ENCODE measurements at places on chromosomes 7 and 10.
A peak's percentile ranks its signal among the peaks of the same experiment; 100 is the strongest.

DNA sequence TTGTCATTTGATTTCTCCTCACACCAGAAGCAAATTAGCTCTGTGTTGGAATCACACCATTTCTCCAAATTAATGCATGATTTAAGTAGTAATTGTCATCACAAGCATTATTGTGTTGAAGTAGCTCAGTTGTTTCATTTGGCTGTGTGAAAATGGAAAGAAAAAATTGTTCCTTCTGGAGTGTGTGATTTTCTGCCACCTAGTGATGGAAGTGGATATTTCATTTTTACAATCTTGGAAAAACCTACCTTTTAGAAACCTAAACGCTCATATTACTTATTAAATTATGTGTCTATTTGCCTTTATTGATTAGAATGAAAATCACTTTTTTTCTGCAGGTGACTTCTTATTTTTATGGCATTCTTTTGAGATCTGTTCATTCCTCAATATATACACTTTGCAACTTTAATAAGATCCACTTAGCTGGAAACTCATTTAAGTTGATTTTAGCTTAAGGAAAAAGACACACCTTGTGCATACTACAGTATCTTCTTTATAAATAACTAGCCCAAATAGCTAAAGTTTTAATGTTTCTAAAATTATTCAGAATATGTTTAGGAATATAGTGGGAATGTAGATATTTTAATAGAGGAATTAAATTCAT, 50.0 kb downstream of the SRI start:
- no peak for DNase-seq

- DNase-seq = no peak
Measured at GRCh38 chr7:114439581-114439980, 25.0 kb downstream of the FOXP2 start.

GRCh38 chr7:27181795-27182275, 3.2 kb downstream of the HOXA11 start:
- DNase-seq = peak; percentile 30

DNA sequence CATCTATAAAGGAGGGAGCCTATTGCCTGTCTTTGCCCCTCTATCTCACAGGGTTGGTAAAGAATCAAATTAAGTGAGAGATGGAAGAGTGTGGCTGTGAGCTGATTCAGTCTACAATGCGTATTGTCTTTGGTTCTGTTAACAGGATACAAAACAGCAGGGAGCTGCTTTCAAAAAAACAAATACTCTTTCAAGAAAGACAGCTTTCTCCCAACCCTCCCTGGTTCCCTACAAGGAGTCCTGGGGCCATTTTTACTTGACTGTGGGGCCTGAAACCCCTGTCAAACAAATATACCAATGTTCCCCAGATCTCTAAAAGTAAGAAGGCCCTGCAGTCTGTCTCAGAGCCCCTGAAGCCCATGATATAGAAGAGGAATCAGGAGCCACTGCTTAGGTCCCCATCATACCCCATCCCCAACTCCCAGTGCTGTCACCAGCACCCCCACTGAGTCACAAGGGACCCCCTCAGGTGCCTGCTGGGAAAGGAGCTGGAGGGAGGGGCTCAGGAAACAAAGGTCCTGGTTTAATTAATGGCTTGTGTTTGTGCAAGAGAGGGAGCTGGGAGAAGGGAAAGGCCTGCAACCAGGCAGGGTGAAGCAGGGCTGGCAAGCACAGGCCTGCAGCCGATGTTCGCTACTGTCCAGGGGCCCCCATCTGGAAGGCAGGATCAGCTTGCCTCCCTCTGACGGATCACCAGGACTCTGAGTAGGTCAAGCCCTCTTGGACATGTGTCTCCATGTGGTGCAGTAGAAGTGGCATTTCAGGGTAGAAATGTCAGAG, 182.0 kb upstream of the GHITM start:
- no peak for DNase-seq

GRCh38 chr10:124305131-124305530, 113.6 kb downstream of the OAT start:
- DNase-seq = no peak

DNA sequence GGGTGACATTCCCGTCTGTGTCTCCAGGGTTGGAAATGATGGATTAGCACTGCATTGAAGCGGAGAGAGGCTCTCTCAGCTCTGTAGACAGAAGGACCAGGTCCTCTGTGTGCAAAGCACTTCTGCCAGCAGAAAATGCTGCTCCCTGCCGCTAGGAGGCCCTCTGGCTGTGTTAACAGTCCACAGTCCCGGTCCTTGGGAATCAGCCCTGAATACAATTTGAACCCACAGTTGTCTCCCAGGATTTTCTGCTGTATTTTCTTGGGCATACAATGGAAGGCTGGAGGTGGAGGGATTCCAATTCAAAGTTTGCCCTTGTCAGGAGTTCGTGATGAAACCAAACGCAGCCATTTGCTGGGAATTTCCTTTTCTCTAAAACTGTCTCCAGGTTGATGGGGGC, 205.2 kb downstream of the GLRX3 start:
- DNase-seq = no peak

GRCh38 chr7:51226063-51226755, 90.4 kb downstream of the COBL start:
- no peak for DNase-seq

DNA sequence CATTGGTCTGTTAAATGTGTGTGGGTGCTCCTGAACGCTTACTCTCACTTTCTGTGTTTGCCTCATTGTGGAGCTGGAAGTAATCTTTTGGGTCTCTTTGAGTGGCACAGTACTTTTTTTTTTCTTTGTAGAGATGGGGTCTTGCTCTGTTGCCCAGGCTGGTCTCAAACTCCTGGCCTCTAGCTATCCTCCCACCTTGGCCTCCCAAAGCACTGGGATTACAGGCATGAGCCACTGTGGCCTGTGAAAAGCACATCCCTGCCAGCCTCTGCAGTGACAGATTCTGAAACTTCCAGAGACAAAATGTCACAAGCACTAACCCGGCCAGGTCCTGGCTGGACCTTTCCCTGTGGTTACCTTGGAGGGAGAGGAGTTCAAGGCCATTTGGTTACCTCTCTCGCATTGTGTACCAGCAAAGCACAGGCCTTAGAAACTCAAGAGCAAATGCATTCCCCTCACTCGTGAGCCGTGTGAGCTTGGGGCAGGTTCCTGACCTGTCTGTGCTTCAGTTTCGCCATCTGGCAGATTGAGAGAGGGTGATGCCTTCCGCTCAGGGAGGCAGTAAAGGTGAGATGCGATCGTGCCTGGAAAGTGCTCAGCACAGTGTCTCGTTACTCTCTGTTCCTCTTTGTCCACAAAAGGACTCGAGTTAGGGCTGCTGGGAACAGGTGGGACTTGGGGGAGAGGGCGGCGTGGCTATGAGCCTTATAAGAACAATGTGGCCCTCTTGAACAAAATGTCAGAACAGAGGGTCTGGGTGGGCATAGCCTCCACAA, 72.6 kb upstream of the SEPHS1 start:
- DNase-seq = no peak

DNA sequence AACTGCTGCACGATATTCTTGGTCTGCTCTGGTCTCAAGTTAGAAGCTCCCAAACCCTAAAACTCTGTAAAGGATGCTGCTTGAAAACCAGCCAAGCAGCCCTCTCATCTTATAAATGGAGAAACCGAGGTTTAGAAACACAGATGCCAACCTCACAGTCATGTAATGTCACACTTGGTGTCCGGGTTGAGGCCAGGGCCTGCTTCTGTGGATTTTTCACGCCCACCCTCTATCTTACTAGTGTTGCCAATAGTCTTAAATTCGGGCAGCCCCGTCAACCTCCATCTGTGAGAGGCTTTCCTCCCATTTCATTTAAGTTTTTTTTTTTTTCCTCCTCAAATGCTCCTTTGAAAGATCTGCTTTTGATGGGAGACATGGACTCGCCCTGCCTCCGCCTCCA, 28.9 kb downstream of the PLPP4 start:
- no peak for DNase-seq

DNA sequence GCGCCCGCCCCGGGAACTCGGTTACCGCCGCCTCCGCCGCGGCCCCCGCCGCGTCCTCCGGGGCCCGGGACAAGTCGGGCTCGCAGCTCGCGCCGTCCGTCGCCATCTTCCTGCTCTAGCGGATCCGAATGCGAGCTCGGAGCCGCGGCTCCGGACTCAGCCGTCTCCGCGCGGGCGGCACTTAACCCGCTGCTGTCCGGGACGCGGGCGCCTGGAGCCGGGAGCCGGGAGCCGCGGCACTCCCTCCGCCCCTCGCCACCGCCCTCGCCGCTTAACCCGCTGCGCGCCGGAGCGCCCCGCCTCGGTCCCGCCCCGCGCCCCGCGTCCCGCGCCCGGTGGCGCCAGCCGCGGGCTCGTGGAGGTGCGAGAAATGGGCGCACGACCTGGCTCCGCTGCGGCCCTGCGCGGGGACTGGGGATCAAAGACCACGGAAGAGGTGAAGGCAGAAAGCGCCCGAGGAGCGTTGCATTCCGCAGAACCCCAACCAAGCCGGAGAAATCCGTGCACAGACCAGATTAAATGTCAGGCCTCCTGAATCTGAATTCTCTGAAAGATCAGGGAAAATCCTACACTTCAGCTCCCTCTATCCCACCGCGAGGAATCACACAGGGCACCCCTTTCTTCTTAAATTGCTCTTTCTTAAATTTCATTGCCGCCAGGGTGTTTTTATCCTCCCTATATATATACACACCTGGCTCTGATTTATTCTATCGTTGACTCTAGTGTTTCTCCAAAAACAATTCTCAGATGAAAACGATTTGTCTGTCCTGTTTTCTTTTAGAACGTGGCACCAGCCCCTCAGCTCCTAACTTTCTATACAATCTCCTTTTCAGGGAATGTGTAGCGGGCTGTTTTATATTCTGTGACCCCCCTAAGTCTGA, at the start of gene CTTNBP2:
TSS of gene CTTNBP2 (minus strand) at position 132 of the 881 bp plus-strand sequence. CDS start at position 106, 26 bp downstream.
- DNase-seq = peak; percentile 11

GRCh38 chr10:38228394-38228793, 134.3 kb downstream of the ZNF37A start:
- DNase-seq = no peak

DNA sequence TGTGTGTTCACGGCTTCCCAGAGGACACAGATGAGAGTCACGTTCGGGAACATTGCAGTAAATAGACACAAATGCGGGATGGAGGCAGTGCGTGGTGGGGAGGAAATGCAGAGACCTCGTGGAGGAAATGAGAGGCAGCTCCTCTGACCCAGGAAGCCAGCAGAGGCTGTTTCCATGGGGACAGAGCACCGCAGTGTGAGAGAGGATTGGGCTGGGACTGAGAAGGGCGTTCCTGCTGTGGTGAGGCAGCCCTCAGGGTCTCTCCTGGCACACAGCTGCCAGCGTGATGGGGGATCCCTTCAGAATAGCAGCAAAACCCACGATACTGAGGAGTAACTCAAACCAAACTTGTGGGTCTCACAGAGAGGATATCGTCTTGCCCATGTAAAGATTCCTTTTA, 21.7 kb upstream of the BHLHA15 start:
- no peak for DNase-seq

DNA sequence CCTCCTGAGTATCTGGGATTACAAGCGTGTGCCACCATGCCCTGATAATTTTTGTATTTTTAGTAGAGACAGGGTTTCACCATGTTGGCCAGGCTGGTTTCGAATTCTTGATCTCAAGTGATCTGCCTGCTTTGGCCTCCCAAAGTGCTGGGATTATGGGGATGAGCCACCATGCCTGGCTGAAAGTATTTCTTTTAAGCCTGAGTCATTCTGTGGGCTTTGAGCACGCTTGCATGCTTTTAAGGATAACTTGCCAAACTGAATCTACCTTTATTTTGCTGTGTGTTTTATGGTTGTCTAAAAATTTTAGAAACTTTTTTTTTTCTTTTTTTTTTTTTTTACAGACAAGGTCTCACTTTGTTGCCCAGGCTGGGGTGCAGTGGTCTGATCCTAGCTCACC, 33.2 kb downstream of the CNNM2 start:
- DNase-seq = no peak

DNA sequence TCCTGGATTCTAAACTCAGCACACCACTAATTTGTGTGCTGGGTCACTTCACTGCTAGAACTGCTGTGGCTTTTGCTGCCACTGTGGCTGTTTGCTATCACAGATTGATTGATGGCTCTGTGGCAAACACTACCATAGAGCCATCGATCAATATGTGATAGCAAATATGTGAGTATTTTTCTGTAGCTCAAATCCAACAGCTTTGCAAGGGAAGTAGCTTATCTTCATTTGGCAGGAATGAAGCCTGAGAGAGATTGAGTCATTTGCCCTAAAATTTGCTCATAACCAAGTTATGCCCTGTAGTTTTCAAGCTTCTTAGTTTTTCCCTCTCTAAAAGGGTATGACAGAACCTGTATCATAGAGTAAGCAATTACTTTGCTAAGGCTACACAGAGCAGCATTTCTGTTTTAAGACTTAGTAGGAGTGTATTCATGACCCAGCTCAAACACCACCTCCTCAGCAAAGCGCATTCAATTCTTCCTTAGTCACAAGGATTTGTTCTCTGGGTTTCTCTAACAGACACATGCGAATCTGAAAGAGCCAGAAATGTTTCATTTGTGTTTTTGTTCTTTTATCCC, 43.1 kb downstream of the MINPP1 start:
- DNase-seq = peak; percentile 46

DNA sequence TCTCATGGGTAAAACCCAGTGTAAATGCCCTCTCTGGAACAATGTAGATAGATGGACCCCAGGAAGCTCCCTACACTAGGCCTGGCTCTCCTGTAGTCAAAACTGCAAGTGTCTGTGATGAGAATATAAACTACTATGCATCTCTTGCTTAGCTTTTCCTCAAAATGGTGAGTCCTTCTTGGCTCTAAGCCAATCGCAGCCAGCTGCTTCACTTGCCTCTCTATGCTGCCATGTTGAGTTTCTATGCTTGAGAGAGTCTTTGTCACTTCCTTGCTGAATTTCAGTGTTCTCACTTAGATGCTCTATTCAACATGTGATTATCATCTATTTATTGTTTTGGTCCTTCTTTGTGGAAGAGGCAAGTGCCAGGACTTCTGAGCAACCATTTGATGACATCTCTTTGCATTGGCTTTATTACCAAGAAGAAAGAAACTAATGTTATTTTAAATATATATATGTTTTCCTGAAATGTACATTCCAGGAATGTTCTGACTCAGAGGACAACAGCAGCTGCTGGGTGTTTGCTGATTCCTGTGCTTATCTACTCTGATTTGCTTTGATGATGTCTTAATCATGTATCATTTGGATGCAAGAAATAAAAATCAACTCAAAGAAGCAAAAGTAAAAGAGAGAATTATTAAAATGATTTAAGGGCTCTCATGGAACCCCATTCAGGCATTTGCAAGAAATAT, 16.6 kb downstream of the TAS2R40 start:
- no peak for DNase-seq

- DNase-seq = no peak
Measured at GRCh38 chr7:2474813-2475677, 1.2 kb downstream of the GRIFIN start.
